ENCODE measurements at places on chromosomes 16 and 17.

DNA sequence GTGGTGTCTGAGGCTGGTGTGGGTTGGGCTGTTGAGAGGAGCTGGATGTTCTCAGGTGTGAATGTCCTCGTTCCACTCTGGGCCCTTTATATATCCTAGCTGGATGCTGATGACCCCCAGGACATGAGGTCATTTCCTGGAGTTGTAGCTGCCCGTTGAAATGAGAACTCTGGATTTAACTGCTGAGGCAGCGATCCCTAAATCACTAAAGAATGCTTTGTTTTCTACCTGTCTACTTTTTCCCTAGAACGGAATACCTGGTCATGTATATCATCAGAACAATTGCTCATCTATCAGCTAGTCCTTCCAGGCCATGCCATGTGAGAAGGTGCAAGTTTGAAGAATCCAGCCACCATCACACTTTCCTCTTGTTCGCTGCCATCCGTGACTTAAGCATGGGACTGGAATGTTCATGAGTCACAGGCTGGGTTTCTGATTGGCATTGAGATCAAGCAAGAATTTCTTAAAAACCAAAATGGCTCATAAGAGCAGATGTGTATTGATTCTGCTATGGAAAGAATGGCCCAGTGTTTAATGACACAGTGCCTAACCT lies at the start of gene KRTAP2-3:
TSS of gene KRTAP2-3 (minus strand) at position 63 of the 553 bp plus-strand sequence. CDS start 64 bp downstream, outside the sequence.
- peak; percentile 43 for DNase-seq

DNA sequence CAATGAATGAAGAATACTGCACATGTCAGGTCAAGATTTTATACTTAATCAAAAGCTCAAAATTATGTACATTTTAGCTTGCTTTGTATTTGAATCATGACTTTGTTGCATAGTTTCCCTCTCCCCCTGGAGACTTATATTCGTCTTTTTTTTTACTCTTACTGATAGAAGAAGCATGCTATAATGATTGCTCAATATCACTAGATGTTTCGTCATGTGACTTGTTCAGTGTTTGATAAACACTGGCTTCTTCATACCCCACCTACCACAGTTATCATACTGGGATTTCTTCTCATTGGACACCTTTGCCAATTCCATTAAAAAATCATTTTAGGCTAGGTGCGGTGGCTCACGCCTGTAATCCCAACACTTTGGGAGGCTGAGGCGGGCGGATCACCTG lies 148.7 kb downstream of the FTO start:
- peak; percentile 45 for DNase-seq

DNA sequence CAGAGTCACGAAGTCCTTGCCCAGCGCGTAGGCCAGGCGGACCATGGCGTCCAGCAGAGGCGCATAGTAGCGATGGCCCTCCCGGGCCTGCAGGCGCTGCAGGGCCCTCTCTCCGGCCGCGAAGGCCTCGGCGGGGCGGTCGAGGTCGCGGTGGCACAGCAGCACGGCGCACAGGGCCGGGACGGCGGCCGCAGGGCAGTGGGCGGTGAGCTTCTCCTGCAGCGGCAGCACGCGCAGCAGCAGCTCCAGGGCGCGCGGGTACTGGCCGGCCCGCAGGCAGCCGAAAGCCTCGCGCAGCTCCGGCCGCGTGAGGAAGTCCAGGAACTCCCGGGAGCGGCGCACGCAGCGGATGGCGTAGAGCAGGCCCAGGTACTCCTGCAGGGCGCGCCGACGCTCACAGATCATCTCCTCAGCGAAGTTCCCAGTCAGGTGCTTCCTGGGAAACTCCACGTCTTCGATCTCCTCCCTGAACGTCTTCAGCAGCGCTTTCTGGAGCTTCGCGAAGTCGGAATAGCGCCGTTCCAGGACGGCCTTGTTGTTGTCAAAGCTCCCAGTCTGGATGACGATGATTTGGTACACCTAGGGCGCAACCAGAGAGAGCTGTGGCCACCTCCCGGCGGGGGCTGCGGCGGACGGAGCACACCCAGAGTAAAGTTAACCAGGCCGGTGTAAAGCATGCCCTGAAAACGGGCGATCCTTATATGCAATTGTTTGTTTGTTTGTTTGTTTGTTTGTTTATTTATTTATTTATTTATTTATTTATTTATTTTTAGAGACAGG lies 7.4 kb downstream of the SNX20 start:
- DNase-seq: no peak

GRCh38 chr17:55706808-55707773 lies 15.6 kb downstream of the TMEM100 start:
- DNase-seq: no peak

- DNase-seq: no peak
Measured at GRCh38 chr17:9925457-9925856, 20.4 kb upstream of the RCVRN start.

- DNase-seq: no peak
Measured at GRCh38 chr16:6967796-6968320, 364.8 kb upstream of the RBFOX1 start.

DNA sequence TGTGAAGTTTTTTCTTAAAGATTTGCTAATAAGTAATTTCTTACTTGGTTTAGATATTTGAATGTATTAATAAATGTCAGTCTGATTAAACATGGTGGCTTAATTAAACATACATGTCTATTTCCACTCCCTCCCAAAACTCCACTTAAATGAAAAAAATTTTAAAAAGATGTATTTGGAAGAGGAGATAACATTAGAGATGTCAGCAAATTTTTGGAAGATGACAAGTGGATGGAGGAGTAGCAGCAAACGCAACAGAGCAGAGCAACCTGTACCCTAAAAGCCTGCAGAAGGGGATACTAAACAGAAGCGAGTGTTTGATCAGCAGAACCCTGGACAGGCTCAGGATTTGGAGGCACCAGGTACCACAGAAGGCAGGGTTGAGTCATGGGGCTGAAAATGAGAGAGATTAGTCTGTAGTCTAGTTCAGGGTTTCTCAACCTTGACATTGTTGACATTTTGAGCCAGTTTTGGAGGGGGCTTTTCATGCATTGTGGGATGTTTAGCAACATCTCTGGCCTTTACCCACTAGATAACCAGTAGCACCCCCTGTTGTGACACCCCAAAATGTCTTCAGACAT lies 17.8 kb downstream of the LUC7L3 start:
- DNase-seq: no peak

DNA sequence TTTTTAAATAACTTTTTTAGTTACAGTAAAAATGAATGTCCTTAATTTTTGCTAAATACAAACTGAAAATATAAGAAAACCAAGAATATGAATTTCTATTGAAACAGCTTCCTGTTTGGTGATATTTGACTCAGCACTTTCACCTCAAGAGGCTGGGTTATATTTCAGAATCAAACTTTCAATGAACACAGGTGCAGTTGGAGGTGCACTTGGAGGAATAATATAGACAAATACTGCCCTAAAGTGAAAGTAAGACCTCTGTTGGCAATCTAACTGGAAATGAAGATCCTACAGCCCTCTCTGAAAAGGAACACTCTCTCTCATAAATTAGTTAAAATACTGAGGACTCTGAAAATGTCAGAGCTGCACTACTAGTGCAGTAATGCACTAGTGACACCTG lies 106.2 kb downstream of the BRIP1 start:
- DNase-seq: no peak

GRCh38 chr17:4497101-4497824 lies 1.4 kb upstream of the SPNS2 start:
- DNase-seq: no peak

- DNase-seq: no peak
Measured at GRCh38 chr16:47886139-47886538, 269.7 kb downstream of the ABCC12 start.

DNA sequence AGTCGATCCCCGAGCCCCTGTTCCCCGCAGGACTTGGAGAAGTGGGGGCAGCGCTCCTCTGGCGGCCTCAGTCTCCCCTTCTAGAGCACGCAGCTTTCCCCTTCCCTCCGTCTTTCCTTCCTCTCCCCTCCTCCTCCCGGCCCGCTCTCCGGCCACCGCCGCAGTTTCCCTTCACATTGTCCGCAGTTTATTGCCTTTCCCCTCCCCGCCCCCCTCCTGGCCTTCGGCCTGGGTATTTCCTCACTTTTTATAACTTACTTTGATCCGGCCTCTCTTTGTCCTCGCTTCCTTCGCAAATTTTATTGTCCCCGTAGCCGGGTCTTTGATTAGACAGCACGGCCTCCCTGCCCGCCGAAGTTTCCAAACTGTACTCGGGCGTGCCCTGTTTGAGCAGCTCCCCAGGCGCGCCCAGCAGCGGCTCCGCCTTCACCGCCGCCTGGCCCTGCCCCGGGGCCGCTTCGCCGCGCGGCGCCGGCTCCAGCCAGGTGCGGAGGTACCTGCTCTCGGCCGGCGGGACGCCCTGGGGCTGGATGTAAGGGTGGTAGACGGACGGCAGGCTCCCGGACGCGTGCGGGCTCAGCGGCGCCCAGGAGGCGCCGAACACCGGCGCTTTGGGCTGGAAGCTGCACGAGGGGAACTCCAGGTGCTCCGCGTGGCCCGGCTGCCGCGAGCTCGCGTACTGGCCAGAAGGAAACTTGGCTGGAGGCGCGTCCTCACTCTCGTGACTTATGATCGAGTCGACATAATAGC lies 488 bp downstream of the HOXB9 start:
- no peak for DNase-seq

DNA sequence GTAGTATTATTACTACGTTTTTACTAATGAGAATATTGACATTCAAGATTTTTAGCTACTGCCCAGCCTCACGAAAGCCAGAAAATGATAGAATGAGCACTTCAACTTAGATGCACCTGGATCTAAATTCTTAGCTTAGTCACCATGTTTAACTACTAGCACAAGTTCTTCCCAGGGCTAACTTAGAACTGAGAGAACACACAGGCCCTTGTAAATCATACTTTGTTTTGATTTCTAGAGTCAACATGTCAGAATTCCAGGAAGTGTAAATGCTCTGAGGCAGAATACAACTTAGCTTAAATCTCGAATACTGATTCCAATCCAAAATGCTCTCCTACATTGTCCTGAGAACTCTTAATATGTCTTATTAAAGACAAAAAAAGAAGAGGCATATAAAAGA lies 6.8 kb upstream of the ACSM1 start:
- no peak for DNase-seq

DNA sequence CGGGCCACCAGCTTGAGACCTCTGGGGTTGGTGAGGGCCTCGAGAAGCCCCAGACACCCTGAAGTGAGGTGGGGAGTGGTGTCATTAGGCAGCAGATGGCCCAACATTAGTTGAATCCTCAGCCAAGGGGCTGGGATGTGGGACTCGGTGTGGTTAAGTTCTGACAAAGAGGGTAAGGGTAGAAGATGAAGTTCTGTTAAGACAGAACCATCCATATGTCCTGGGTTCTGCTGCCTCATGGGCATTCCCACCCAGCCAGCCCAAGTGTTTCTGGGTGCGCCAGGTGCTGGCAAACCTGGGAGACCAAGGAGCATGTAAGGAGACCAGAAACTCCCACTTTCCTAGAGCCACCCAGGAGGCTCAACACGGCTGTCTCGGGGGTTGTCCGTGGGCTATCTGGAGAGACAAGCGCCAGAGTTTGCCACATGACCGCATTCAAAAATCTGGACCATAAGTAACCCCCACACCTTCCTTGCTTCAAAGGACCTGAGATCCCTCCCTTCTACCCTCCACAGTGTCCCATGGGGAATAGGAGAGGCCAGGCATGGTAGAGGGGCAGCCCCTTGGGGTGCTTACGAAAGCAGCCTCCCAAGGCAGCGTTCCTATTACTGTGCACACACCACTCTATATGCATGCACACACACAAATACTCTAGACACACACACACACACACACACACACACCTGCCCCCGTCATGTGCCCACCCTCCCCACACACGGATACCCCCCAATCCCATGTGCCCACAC lies 128.7 kb downstream of the C16orf78 start:
- no peak for DNase-seq

GRCh38 chr17:77140878-77141767 lies at the start of gene SEC14L1:
Gene SEC14L1, plus strand, starts transcription at chr17:77140969. Its CDS starts 2,628 bp downstream, at chr17:77143597.
- peak; percentile 47 for DNase-seq

GRCh38 chr17:39937447-39937846 lies 9.9 kb downstream of the LRRC3C start:
- no peak for DNase-seq

DNA sequence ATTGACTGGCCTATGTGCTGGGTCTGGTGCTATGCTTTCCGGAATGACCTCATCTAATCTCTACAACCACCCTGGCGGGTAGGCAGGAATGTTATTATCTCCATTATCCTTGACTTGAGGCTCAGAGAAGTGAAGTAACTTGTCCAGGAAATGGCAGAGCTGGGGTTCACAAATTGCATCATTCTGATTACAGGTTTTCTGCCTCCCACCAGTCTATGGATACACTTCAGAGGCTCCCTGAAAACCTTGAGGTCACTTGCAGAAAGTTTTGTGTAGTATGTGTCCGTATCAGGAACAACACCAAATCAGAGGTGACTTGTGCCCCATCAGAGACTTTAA lies 19.1 kb downstream of the NOD2 start:
- peak; percentile 41 for DNase-seq

GRCh38 chr17:79987187-79987934 lies 48.3 kb downstream of the TBC1D16 start:
- DNase-seq: no peak

DNA sequence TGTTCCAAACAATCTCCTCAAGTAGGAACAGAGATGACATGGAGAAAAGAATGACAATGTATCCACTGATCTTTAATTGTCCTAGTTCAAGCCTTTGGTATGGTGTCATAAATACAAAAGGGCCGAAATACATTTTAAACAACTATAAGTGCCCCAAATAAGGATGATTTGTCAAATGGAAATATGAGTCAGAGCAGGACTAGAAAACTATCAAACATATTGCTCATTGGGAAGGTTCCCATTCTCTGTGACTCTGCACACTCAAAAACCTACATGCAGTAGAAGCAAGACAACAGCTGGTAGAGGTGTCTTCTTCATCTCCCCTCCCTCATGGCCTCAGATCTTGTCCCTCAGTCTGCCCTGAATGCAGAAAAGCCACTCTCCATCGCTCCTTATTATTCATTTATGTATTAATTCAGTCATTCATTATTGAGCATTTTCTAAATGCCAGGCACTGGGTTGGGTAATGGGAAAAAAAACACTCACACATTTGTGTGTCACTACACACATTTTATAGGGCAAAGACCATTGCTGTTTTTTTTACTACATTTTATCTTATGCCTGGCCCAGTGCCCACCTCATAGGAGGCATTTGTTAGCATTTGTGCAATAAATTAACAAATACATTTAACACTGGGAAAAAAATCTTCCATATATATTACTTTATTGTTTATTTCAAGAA lies 10.1 kb downstream of the CA10 start:
- DNase-seq: no peak

GRCh38 chr17:11901931-11902330 lies 95.3 kb downstream of the ZNF18 start:
- DNase-seq: no peak

GRCh38 chr17:2414446-2415064 lies 13.7 kb upstream of the MNT start:
- no peak for DNase-seq

DNA sequence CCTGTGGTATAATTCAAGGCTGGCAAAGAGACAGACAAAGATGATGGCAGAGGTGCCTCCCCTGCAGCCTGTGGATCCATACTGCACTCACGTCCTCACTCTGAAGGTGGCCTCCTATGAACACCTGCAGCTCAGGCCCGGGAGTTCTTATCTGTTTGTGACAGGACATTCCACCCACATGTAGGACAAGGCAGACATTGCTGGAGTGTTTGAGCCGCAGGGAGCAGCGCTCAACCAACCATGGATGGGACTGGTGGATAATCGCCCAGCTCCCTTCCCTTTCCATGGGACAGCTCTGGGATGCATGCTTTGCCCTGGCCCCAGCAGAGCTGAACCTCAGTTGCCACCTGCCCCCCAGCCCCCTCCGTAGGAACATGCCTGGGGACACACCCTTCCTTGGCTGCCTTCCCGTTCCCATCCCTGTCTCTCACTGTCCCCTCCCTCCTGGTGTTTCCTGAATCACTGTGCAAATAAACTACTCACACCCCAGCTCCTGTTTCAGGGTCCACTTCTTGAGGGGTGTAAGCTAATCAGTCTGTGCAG lies 22.2 kb downstream of the ITPRIPL2 start:
- no peak for DNase-seq
